Retina (tissue), 1 donor: ENCODE measurements at places on chromosomes 12 and 14.

GRCh38 chr12:112408621-112409020, 784 bp downstream of the RPL6 start:
- no peak for DNase-seq

- DNase-seq = no peak
Observed at GRCh38 chr12:113880326-113880725, 85.8 kb downstream of the RBM19 start.

DNA sequence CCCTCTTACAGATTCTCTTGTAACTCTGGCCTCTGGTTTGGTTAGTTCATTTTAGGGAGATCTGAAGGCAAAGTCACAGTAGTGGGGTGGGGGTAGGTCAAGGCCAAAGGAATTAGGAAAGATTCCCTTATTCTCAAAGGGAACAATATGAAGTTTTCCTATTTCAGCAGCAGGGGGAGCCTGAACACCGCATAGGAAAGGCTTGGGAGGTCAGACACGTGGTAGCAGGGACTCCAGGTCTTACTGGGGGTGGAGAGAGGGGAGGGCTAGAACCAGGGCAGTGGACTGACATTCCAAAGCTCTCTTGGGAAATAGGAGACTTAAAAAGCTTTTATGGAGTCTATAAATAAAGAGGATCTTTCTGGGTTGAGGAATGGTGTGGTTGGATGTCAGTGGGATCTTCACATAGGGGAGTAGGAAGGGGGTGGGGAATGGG, 1.3 kb downstream of the ZC3H10 start:
- peak; percentile 59 for DNase-seq

GRCh38 chr12:31020385-31021166, 53.1 kb upstream of the DDX11 start:
- DNase-seq = no peak

DNA sequence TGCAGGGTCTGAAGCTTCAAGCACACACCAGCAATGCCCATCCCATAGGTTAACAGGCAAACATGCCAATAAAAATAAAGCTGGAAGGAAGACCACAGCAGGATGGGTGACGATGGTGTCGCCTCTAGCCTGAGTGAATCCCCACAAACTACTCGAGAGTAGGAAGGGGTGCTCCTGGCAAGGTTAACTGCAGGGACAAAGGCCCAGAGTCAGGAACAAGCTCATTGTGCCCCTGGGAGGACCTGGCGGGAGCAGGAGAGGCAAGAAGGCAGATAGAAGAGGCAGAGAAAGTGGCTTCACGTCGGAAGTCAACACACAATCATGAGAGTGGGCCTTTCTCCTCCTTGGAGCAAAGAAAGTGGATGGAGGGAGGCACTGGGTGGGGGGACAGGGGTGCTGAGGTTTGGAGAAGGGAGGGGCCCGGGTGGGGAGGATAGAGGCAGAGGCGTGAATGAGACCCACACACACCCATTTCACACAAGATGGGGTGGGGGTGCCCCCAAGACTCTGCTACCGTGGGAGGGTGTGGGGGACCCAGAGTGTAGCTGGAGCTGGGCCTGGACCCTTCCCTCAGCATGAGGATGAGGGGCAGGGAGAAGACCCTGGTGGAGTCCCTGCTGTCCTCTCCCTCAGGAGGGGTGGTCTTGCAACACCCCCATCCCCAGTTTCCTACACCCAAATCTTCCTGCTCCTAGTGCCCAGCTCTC, 43.1 kb downstream of the DIO3 start:
- DNase-seq = no peak

DNA sequence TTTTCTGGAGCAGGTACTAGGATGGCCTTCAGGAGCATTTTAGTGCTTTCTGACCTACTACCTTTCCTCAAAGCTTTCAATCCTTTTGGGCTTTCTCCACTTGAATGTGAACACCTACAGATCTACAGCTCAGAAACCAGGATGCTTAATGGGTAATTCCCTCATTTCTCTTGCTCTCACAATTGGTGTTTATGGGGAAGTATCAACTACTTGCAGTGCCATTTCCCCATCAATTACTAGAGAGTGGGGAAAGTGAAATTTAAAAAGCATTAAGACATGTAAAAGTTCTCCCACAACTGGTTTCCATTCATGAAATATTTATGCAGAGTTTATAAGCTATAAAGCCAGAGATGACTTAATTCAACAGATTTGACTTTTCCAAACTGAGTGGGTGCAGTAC, 2.1 kb upstream of the YY1 start:
- DNase-seq = no peak

DNA sequence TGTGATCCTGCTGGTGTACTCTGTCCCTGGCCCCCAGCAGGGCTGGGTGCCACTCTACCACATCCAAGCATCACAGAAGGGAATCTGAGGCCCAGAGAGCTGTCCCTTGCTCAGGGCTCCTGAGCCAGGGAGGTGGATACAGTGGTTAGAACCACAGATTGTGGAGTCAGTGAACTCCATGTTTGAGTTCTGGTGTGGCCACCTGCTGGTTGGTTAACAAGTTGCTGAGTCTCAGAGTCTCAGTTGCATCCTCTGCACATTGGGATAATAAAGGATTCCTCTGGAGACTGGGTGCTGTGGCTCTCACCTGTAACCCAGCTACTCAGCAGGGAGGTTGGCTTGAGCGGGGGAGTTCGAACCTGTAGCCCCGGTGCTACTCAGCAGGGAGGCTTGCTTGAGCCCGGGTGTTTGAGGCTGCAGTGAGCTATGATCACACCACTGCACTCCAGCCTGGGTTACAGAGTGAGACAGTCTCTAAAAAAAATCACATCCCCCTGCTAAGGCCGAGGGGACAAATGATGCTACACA, 39.4 kb downstream of the MVK start:
- no peak for DNase-seq

- DNase-seq = peak; percentile 99
Observed at GRCh38 chr12:990661-991349, at the start of gene ERC1. ERC1 (plus strand) TSS chr12:991223; CDS start chr12:1027904, 36,681 bp downstream.

- DNase-seq = peak; percentile 95
Observed at GRCh38 chr12:71439613-71440344, at the start of gene LGR5. LGR5 (plus strand) TSS chr12:71439798; CDS start chr12:71440081, 283 bp downstream.

DNA sequence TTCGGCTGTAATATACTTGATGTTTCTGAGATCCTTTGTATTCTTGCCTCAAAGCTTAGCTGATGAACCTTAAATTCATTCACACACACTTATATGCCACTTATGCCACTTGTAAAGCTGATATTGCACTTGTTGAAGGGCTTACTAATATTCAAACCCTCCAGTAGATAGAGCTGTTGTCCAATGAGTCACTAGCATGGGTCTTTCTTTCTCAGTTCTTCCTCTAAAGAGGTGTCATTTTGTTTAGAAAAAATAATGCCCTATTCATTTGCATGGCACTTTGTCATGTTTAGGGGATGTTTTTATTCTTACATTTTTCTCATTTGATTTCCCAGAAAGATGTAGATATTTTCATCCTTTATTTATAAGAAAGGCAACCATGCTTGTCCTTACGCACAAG, 56.4 kb downstream of the MON2 start:
- no peak for DNase-seq

DNA sequence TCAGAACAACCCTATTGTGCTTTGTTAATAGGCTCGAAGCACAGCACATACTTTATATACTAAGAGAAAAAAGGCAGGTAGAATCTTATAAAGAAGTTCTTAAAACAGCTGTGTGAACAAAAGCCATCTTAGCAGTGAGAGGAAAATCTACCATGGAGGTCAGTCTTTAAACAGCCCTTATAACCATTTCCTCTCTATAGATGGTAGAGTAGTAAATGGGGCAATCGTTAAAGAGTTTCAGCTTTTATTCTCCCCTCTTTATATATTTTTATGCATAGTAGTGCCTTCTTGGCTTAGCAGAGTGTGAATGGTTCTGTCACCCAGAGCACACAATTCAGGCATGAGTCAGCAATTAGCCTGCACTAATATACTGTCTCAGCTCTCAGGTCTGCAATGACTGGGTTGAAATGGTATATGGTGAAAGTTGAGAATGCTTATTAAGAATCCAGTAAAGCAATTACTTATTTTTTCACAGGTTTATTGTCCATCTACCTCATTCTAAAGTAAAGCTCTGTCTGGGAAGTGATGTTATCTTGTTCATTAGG, 305.0 kb downstream of the NELL2 start:
- peak; percentile 28 for DNase-seq

DNA sequence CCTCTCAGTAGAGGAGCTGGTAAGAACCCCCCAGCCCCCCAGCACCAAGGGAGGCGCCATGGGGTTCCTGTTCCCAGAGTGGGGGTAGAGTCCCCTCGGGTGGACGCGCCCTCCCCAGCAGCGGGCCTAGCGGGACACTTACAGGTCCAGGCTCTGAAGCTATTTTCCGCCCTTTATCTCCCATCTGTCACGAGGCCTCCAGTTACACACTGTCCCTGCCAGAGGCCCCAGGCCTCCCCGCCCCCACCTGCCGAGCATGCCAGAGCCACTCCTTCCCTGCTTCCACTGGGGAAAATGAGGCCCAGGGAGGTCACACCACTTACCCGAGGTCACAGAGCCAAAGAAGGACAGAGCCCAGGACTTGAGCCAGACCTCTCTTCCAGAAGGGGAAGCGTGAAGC, 3.1 kb downstream of the C14orf180 start:
- DNase-seq = no peak

- DNase-seq = no peak
Observed at GRCh38 chr12:501722-502447, 42.1 kb downstream of the B4GALNT3 start.

- DNase-seq = peak; percentile 63
Observed at GRCh38 chr14:102363182-102363943, 622 bp downstream of the TECPR2 start.

- no peak for DNase-seq
Observed at GRCh38 chr12:111361717-111362576, 6.9 kb downstream of the PHETA1 start.

GRCh38 chr14:32897698-32898064, 41.0 kb upstream of the NPAS3 start:
- DNase-seq = no peak

GRCh38 chr12:19373586-19373985, 65.7 kb upstream of the AEBP2 start:
- no peak for DNase-seq

GRCh38 chr12:53825246-53826081, 73.7 kb upstream of the CISTR start:
- no peak for DNase-seq

DNA sequence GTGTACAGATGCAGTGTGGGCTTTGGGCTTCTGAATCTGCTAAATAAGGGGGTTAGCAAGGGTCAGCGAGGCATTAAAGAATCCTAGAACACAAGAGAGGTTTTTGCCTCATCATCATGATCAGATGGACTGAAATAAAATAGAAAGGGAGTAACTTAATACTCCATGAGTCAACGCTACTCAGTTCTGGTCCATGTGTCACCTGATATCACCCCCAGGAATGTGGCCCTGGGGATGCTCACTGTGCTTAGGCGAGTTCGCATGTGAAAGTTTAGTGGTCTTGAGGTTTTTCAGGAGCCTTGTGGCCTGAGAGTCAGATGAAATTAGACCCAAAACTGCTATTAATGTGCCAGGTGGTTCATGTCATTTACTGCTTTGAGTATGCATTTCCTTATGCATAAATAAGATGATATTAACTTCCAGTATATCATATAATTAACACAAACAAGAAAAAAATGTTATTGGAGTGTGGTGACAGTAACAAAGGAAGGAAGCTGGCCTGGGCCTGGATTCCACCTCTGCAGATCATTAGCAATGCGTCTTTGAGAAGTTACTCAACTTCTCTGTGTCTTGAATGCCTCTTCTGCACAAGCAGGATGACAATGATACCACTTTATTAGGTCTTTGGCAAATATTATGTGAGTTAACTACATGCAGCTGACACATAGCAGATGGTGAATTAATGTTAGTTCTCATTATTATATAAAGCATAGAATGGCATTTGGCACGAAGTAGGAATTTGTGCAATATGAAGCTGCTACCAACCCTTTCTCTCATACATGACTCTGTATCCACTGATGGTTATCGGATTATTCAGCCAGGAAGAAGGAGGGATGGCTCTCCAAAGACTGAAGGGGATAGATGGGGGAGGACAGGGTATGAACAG, 1272.6 kb downstream of the AACS start:
- no peak for DNase-seq

GRCh38 chr12:38931461-38931860, 26.1 kb upstream of the CPNE8 start:
- DNase-seq = no peak

GRCh38 chr12:129903092-129903945, 506 bp downstream of the TMEM132D start:
- peak; percentile 87 for DNase-seq

GRCh38 chr12:6957151-6957701, 6.1 kb downstream of the PTPN6 start:
- DNase-seq = no peak

- no peak for DNase-seq
Observed at GRCh38 chr12:116926283-116927243, 15.8 kb downstream of the FBXW8 start.

DNA sequence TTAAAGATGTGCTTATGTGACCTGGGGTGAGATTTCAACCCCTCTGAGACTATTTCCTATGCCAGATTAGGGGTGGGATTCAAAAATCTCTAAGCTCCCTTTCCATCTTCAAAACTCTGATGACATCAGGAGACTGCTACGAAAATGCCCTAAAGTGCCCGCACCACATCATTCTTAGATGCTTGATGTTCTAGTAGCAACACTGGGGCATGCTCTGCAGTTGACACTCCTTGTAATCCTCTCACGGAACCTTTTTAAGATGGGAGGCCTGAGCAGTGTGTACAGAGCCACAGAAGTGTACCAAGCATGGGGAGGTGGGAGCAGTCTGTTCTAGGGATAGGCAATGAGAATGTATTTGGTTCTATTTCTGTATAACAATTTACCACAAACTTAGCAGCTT, 12.2 kb downstream of the FOS start:
- DNase-seq = no peak

DNA sequence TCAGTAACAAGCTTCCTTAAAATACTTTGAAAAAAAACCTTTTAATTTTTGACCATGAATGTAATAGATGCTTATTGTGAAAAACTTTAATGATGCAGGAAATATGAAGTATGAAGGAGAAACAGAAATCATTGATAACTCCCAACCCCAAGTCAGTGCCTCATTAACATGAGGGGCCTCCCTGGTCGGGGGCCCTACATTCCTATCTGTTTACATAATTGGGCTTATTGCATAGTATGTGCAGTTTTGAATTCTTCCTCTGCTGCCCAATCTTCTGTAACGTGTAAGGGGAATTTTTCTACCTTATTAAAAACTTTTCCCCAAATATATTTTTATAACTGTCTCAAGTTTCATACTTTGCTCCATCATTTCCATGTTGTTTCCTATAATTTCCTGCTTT, 63.0 kb downstream of the SLC25A47 start:
- DNase-seq = no peak

GRCh38 chr12:79140711-79141110, 276.1 kb downstream of the SYT1 start:
- DNase-seq = no peak
